Stimulated activated CD8-positive, alpha-beta memory T cell treated with anti-CD3 and anti-CD28 coated beads, Interleukin-4, amount 100 ng/mL, for 24 hours (primary cell): ENCODE measurements at places on chromosomes 16 and 17.

DNA sequence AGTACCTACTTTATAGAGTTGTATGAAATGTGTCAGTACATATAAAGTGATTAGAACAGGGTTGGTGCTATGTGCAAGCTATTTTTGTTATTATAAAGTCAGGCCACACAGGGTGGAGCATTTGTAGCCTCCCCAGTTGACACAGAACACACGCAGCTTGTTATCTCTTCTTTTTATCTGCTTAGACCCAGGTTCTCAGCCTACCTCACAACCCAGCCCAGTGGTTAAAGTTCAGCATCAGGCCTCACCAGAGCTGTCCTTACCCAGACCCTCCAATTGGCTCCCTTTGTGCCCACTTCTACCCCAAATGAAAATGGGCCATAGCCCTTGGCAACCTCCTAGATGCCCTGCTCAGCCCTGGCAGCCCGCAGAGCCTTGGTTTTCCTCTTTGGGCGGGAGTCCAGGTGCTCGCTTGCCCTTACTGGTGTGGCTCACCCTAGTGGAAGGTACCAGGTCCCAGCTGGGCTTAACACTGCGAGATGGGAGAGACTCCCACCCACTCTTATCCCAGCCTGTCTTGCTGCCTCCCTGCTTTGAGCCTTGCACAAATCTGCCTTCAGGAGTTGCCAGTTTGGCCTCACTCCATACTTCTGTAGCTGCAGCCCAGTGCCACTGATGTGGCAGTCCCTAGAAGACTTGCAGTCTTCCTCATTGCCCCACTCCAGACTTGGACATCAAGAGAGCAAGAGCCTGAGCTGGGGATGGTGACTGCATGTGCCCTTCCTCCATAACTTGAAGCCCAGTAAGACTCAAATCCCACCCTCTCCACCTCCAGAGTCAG is 1.1 kb upstream of the PIGS start:
- DNase-seq: no peak

DNA sequence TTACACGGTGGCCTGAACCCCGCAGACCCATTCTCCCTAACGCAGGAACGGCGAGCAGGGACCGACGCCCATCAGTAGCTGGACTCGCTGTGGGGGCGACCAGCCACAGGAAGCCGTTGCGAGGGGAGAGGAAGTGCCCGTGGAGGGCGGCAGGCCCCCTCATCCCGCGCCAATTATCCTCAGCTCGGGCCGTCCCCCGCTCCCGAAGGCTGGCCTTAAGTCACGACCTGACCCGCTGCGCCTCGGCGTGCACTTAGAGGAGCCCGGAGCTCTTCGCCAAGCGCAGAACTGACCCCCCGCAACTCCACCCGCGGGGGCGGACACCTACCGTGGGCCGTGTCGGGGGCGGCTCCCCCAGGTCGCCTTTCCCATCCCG is 401 bp downstream of the ARL16 start:
- no peak for DNase-seq

GRCh38 chr16:49859125-49859811 is 3.4 kb upstream of the ZNF423 start:
- DNase-seq: no peak

DNA sequence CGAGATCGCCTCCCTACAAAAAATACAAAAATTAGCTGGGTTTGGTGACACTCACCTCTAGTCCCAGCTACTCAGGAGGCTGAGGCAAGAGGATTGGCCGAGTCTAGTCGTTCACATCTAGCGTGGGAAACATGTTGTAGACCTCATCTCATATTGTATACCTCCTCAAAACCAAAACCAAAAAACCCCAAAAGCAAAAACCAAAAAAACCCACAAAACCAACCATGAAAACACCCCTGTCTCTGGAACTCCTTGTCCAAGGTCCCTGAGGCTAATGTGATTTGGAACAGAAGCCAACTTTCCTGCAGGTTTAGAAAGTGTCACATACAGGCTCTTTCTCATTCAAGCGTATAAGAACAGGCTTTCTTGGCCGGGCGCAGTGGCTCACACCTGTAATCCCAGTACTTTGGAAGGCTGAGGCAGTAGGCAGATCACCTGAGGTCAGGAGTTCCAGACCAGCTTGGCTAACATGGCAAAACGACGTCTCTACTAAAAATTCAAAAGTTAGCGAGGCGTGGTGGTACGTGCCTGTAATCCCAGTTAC is 29.0 kb downstream of the RAB11FIP3 start:
- no peak for DNase-seq

DNA sequence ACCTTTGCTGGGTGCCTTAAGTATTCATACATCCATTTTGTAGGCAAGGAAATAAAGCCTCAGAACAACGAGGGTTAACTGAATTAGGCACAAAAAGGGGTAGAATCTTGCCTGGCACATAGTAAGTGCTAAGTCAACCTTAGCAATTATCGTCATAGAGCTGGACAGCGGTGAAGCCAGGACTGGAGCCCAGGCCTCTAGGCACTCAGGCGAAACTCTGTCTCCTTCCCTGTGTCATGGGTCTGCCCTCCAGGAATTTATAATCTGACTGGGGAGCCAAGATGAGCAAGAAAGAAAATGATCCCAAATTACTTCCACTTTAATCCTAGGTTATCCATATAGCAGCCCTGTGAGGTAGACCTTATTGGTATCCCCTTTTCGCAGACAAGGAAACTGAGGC is 61.4 kb downstream of the KATNIP start:
- no peak for DNase-seq

- no peak for DNase-seq
Observed at GRCh38 chr17:42835732-42836131, 2.5 kb downstream of the PSME3 start.

DNA sequence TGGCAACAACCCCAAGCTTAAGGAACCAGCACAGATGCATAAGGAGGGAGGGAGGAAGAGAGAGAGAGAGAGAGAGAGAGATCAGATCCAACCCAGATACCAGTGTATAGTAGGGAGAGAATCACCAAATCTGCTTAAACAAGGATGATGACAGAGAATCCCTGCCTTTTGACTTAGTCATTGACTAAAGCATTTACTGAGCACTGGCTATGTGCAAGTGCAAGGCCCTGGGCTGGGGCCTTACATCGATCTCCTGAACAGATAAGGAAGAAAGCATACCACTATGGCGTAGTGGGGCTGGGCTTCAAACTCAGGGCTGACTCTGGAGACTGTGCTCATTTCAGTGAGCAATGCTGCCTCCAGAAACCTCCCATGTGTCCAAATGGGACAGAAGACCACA is 15.8 kb downstream of the TSNAXIP1 start:
- DNase-seq: no peak

GRCh38 chr17:3719265-3719664 is 4.4 kb upstream of the HASPIN start:
- DNase-seq: no peak

GRCh38 chr17:76384987-76385891 is 830 bp downstream of the SPHK1 start:
- DNase-seq: no peak

DNA sequence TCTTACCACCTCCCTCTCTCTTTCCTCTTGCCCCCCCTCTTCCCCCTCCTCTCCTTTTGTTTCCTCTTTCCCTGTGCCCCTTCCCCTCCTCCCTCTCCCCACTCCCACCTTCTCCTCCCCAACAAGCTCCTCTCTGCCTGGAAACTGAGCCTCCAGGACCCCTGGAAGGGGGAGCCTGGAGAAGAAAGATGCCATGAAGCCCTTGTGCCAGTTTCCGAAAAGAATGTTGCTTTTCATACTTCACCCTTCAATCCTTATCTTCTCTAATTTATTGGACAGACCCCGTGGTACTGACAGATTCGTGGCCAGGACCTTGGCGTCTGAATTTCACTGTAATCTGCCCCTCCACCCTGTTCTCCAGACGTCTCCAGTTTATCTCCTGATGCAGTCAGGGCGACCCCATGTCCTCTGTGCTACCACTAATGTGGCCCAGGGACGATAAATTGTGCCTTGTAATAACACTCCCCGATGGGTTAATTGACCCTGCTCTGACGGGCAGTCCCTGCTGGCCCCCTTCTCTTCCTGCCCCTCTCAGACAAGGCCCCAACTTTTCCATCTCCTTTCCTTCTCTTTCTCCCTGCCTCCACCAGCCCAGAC is 138.4 kb upstream of the GSE1 start:
- DNase-seq: no peak

DNA sequence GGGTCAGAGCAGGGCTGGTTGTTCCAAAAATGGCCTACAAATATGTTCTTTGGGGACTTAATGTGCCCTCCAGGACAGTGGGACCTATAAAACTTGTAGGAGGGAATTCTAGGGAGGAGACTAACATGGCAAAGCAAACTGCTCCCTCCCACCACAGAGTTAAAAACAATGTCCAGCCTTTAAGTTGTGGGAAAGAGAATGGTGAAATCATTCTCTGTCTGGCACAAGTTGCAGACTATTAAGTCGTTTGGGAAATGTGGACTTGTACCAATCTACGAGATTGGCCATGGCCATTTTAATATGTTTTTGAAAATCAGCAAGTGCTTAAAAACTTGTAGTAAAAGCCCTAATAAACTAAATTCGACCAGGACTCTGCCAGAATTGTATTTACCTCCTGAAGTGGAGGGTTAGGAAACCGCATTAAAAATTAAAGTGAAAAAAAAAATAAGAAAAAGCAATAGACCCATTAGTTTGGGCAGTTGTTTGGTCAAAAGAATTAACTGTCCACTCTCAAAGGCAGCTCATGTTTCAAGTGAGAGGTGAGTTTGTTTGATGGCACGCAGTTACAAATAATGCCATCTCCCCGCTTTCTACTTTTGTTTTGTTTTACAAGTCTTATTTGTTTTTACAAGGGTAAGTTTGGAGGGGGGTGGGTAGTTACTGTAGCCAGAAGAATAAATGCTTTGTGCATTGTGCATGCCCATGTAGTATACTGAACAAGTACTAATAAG is 32.4 kb downstream of the ANKFN1 start:
- DNase-seq: no peak

- DNase-seq: no peak
Observed at GRCh38 chr16:65119901-65120401, 1.9 kb downstream of the CDH11 start.

- no peak for DNase-seq
Observed at GRCh38 chr17:8121681-8122421, 2.1 kb downstream of the HES7 start.

GRCh38 chr17:44217738-44218343 is 1.6 kb downstream of the UBTF start:
- DNase-seq: no peak

DNA sequence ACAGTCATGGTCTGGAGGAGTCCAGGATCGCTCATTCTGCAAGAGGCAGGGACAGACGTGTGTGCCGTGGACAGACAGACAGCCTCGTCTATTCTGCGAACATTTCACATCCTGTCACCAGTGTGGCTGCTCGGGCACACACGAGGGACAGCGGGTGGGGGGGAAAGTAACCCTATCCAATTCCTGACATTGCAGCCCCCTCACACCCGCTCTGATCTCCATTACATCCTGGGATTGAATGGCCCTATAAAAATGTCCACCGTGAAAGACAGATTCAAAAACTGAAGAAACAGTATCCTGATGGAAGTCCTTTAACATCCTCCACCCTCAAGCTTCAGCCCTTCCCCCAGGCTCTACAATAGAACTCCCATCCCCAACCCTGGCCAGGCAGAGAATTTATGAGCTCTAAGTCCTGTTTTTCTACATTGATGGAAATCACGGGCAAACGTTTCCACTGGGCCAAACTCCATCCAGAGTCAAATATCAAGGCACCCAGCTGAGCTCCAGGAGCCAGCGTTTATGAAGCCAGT is 39.4 kb downstream of the HS3ST3A1 start:
- DNase-seq: no peak

- no peak for DNase-seq
Observed at GRCh38 chr16:89264800-89265550, 47.5 kb downstream of the ZNF778 start.

GRCh38 chr17:29369831-29370735 is 20.1 kb upstream of the TAOK1 start:
- no peak for DNase-seq

DNA sequence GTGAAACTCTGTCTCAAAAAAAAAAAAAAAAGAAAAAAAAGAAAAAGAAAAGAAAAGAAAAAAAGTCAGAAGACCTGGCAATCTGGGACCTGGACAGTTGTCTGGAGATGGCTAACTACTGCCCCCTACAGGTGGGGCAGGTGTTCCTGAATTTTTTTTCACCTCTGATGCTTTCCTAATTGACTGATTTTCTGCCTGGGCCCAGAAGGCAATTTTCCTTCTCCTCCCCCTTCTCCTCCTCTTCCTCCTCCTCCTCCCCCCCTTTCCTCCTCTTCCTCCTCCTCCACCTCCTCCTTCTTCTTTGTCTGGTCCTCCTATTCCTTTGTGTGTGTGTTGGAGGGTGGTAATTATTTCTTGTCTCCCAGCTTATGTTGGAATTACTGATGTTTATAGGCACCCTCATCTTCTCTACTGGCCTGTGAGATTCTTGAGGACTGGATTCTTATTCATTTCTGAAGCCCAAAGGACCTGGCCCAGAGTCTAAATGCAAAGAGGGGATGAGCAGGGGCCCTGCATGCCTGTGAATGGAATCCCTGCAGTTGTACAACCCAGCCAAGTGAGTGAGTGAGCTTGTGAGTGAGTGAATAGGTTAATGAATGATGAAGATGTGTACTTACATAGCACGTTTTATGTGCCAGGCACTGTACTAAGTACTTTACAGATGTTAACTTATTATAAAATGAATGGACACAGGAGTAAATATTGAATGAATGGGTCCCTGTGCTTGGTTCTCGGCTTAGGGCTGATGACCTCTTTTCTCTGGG is 26.9 kb downstream of the IRX5 start:
- no peak for DNase-seq

- no peak for DNase-seq
Observed at GRCh38 chr16:5062051-5062450, 3.7 kb downstream of the C16orf89 start.

- DNase-seq: no peak
Observed at GRCh38 chr16:57107321-57107922, 15.0 kb downstream of the CPNE2 start.

- DNase-seq: no peak
Observed at GRCh38 chr17:72191921-72192799, 71.3 kb downstream of the SOX9 start.

- DNase-seq: no peak
Observed at GRCh38 chr17:82810644-82811430, 29.0 kb downstream of the ZNF750 start.

DNA sequence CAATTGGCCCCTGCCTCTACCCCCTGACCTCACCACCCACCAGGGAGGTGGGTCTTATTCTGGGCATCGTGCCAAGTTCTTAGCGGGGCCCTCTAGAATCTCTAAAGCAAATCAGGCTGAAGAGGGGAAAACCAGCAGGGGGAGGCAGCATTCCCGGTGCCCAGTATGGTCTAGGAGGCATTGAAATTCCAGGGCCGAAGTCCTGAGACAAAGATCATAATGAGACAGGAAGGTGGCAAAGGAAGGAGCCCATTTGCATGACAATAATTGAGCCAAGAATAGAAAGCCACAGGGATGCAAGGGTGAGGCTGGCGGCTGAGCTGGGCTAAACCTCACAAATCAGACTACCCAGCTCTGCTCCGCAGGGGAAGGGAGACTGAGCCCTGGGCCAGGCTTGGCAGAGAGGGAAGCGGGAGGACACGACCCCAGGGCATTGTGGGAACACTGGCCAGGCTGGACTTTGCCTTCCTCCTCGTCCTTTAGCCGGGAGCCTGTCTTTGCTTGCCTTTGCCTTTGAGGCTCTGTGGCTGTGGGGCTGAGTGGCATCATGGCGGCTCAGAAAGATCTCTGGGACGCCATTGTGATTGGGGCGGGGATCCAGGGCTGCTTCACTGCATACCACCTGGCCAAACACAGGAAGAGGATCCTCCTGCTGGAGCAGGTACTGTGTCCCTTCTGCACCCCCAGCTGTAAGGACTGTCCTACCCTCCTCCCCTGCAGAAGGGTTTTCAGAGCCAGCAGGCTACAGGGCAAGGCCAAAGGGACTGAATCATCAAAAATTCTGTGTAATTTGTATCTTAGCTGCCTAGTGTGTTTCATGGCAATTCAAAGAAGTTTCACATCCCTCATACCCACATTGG is at the start of gene PIPOX:
Gene PIPOX (plus strand): TSS at position 463 of the 860 bp plus-strand sequence. CDS start 85 bp downstream, at position 548.
- DNase-seq: no peak
